ENCODE measurements at places on chromosomes 11 and 22.

GRCh38 chr11:14673421-14673820, 29.8 kb downstream of the PDE3B start:
- no peak for DNase-seq

DNA sequence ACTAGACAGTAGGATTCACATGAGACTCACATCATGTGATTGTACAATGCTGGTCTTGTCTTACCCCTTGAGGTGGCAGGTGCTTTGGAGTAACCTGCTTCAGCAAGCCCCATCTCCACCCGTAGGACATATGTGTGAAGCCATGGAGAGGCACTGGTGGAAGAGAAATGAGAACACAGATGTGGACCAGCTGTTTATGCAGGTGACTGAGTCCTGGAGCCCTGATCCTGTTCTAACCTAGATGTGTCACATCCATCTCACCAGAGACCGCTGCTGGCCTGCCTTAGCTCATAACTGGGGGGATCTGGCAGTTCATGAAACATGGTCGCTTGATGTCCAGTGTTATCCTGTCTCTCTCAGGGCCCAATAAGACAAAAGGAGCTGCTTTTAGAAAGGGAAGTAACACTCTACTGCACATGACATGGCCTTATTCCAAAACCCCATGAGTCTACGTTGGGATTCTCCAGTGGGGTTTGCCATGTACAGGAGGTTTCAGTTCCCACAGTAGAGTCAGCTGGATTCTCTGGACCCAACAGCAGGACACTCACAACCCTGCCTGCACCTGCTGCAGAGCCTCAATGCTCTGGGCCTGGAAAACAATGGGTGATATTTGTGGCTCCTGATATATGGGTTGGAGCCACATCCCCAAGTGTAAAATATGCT, 62.0 kb downstream of the GGTLC2 start:
- DNase-seq = no peak

DNA sequence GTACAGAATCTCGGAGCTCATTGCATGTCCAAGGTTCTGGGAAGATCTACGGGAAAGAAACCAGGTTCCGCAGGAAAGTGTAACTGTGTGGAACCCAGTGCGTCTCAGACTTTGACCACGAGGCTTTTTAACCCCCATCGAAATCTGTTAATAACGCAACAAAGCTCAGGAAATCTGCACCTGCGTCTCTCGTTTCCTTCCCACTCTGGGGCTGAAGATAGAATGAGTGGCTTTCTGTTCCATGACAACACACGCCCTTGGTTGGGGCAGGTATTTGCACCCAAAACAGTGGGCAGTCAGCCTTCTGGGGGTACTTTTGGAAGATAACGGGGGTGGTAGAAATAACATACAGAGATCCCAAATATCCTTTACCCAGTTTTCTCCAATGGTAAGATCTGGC, 38.5 kb downstream of the ISX start:
- DNase-seq = no peak

GRCh38 chr11:25587496-25587895, 744.4 kb upstream of the ANO3 start:
- no peak for DNase-seq

DNA sequence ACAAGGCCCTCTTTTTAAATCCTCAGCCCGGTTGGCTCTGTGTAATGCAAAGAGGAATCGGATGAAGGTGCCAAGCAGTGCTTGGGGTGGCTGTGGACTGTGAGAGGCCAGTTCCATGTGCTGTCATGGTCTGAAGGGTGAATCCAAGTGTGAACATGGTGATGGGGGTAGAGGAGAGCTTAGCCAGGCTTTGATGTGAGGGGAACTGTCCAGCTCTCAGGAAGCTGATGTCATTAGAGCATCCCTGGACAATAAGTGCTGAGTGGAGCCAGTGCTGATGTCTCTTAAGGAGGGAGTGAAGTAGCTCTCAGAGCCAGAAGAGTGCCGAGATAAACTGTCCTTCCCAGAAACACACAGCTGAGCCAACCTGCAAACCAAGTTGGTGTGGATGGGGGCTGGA, 53.6 kb downstream of the NAV2 start:
- no peak for DNase-seq

DNA sequence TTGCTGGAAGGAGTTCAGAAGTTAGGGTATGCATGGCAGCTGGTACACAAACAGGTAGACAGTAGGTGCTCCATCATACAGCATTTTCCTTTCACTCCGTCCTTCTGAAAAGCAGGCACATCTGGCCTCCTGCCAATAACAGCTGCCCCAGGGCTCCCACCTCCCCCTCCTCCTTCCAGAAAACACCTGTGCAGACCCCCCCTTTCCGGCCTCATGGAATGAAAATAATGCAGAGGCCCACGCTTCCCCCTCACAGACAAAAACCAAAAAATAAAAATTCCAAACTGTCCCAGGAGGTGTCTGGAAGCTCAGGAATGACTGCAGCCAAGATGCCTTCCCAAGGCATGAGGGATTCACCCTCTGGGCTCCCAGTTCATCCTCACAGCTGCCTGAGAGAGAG, 185.5 kb downstream of the MN1 start:
- DNase-seq = no peak

GRCh38 chr11:18865951-18866350, 73.3 kb downstream of the MRGPRX1 start:
- no peak for DNase-seq

GRCh38 chr22:30243661-30244060, 2.9 kb downstream of the LIF start:
- DNase-seq = no peak
